ENCODE measurements at places on chromosomes 5 and 9.

DNA sequence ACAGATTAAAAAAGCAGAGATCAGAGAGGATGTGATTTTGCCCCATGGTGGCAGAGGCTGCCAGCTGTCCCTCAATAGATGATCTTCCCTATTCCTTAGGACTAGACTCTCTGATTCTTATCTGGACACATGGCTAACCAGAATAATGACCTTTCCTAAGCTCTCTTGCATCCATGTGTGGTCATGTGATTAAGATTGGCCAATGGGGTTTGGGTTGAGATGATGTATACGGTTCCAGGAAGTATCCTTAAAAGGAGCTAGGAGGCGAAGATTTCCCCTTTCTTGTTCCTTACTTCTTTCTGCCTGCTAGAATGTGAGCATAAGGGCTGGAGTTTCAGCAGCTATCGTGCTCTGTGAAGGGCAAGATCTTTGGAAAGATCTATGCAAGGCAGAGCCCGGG is 39.8 kb downstream of the FOXI1 start:
- DNase-seq = no peak

DNA sequence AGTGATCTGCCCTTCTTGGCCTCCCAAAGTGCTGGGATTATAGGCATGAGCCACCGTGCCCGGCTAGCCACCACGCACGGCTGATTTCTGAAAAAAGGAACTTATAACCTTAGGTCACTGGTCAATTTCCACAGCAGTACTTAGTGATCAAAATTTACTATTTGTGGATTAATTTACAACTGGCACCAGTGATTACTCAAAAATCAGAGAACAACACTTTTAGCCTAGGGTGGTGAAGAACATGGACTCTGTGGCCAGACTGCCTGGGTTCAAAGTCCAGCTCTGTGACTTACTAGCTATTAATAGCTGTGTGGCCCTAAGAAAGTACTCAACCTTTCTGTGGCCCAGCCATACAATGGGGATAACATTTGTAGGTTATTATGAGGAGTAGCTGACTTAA is 50.8 kb upstream of the GLRX start:
- no peak for DNase-seq

- DNase-seq = no peak
Observed at GRCh38 chr9:131185924-131186323, 60.5 kb downstream of the NUP214 start.

DNA sequence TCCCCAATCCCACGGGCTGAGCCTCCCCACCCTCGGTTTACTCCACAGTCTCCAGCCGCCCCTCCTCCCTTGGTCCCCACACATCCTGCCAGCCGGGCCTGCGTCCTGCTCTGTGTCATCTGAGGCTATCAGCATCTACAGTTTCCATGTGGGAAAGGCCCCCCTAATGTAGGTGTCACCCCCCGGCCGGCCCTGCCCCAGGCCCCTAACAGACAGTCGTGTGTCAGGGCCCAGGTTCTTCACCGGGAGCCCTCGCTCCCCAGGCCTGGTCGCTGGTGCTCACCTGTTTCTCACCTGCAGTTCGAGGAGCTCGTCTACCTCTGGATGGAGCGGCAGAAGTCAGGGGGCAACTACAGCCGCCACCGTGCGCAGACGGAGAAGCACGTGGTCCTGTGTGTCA is 62.7 kb downstream of the KCNT1 start:
- no peak for DNase-seq

DNA sequence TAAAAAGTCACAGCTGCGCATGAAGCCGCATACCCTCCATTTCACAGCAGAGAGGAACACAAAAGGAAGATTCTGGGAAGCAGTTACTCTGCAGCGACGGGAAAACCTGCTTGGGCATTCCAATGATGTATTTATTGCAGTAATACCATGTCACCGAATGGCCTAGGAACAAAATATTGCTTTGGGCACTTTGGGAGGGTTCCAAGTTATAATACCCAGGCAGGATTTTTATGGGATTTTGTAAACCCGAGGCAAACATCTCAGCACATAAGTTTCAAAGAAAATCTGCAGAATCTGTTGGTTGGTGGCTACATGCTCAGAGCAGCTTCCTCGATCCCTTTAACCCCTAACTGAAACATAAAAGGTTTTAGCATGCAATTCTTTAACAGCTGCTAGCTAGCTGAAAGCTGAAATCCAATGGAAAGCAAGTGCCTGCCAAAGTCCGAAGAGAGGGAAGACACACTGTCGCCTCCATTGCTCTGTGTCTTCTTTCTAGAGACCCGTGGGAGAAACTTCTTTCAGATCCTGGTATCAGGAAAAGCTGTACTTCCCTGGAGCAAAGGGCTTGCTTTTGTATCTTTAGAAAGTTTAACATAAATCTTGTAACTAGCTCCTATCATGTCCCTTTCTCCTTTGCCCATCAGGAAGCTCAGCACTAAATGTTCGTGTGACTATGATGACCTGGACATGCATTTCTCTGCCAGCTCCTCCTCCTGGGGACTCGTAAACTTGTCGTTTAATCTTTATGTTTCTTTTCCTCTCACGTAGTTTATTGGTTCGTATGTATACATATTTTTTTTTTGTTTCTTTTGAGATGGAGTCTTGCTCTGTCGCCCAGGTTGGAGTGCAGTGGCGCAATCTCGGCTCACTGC is 195.0 kb downstream of the MAPKAP1 start:
- no peak for DNase-seq

- DNase-seq = no peak
Observed at GRCh38 chr9:20209391-20210340, 412.6 kb downstream of the MLLT3 start.

GRCh38 chr5:136001466-136001981 is 27.3 kb upstream of the TGFBI start:
- no peak for DNase-seq

DNA sequence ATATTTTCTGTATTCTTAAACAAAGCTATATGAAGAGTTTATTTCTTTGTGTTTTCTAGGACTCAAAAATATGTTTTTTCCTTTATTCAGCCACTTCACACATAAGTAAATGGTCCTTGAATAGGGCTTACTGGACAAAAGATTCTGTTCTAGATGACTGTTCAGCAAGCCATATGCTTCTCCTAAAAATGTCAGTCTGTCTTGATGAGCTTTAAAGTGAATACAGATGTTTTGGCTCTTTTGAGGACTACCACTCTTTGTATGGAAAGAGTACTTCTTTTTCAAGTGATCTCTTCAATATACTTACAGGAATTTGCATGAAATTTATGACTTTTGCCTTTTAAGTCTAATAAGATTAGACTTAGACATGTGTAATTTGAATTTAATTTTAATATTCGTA is 8.4 kb downstream of the NDUFS4 start:
- DNase-seq = no peak

DNA sequence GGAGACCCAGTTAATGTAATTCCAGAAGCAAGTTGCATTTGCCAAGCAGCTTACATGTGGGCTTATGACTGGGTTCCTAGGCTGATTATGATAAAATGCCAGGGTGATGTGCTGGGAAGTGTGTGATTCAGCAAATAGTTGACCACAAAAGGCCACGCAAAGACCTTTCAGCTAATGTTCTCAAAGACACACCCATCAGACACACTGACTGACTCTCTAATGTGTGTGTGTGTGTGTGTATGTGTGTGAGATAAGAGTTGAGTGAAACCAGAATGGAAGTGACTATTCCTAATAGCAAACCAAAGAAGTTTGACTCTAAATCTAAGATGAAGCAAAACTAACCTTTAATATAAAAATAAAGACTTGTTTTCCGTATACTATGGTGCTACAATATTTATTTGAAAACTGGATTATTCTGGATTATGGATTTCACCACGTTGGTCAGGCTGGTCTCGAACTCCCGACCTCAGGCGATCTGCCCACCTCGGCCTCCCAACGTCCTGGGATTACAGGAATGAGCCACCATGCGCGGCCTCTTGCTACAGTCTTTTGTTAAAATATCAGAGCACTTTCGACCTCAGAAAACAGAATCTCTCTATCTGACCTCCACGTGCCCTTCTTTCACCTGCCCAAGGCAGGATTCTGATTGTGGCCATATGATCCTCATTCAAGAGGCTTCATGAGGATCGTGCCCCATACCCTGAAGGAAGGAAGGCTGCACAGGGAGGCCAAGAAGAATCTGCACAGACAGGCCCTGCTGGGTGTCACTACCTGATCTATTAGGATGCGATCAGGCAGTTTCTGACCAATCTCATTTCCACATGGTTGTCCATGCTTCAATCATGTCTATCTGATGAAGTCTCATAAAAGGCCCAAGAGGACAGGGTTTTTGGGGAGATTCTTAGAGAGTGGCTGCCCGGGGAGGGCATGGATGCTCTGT is 75.6 kb downstream of the USP20 start:
- no peak for DNase-seq

DNA sequence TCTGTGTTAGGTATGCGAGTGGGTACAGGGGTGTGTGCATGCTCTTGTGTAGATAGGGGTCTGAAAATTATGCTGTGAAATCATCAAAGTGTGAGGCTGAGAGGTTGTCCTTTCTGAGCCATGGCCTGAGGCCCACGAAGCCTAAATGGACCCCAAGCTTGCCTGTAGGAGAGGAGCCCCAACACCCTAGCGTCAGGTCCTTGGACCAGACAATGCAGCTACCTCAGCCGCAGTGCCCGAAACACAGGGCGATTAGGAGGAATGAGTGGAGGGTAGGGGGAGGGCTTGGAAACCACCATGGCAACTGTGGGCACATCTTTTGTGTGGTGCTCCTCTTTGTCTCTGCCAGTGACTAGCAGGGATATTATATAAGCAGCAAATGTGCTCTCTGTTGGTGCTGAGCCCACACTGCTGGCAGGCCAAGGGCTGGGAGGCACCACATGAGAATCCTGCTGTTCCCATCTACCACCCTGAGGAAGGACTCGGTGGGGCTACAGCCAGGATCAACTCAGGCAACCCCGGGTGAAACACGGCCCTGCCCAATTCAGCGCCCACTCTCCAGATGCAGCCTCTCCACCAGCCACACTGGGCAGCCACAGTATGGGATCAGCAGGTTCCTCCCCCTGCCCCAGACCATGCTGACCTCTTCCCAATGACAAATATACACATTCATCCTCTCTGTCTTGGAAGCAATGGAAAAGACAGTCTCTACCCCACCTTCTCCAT is 84.6 kb upstream of the FSTL4 start:
- DNase-seq = no peak

DNA sequence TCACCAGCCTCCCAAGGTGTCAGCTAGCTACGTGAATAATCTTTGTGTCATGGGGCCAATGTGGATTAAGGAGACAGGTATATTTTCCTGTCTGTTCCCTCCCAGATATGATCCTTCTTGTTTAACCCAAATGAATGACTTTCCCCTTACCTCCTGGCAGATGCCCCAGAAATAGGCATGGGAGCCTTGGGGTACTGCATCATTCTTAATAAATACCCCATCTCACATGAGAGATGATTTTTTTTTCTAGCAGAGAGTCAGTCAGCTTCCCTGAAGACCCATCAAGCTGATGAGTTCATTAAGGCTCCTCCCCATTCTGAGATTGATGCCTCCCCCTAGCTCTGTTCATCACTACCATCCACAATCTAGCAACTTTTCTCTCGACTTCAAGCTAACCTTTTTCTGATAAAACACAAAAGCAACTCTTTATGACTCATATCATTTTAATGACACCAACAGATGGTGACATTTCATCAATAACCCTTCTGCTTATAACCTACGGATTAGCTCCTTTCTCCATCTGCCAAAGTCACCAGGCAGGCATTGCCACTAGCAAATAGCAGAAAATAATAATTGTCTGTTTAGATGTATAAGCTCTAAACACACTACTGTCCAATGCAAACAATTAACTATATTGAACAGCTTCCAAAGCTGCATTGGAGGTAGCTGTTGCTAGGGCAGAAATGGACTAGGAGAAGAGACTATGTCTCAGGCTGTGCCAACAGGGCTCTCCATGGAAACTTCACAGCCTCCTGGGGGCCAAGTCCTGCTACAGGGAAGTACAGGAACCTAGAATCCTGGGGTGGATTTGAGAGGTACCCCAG is 143.7 kb downstream of the ACER2 start:
- DNase-seq = no peak

- peak; percentile 82 for DNase-seq
Observed at GRCh38 chr9:94030318-94031179, 53.7 kb upstream of the PTPDC1 start.

- no peak for DNase-seq
Observed at GRCh38 chr9:108603141-108603540, 252.6 kb downstream of the ACTL7B start.

GRCh38 chr5:169941542-169941941 is 38.8 kb downstream of the INSYN2B start:
- no peak for DNase-seq

GRCh38 chr9:93094658-93095204 is 1.3 kb upstream of the CARD19 start:
- peak; percentile 55 for DNase-seq

DNA sequence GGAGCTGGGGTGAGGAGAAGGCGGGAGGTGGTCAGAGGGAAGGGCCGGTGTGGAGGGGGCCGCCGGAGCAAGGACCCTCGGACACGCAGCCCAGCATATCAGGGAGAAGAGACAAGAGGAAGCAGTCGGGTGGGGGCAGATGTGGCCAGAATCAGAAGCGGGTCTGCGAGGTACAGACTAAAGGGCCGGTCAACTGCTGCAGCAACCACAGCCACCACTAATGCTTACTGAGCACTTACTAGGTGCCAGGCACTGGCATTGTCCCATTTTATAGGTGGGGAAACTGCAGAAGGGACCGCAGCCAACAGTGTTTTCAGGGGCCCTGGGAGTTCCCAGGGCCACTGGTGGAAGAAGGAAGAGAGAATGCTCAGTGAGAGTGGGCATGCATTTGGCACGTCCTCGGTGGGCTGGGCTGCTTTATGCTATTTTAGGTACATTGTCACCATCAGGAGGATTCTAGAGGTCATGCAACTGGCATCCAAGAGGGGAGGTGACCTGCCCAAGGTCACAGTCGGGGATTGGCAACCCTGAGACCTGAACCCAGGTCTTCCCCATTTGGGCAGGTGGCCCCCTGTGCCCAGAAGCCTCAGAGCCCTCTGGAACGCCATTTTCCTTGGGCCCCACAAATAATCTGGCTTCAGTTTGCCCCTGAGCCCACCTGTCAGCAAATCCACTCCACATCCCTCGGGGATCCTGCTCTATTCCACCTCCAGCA is 53.4 kb downstream of the DUSP1 start:
- DNase-seq = no peak

Data from GM12892 (cell line).